Activated naive CD4-positive, alpha-beta T cell treated with Interleukin-2 at 50 U/mL for 16 hours (primary cell): ENCODE measurements at places on chromosomes 7 and 10.

GRCh38 chr10:43815181-43815885, 166.7 kb upstream of the ZNF32 start:
- DNase-seq: no peak

- DNase-seq: no peak
These were observed 631 bp upstream of the PRKRIP1 start for GRCh38 chr7:102395592-102395872.

DNA sequence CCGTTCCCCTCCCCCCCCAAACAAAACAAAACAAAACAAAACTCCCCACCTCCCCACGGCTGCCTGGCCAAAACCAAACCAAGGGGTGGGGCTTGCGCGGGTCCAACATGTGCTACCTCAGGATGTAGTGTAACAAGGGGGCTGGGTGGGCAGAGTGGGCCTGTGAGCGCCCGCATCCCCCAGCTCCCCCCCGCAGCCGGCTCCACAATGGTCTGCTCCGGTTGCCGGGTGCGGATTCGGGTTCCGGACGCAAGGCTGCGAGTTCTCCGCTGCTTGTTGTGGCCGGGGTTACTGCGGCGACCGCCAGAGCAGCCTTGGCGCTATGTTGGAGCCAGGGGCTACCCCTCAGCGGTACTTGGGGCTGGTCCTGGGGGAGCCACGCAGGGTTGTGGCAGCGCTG, 4.9 kb downstream of the C10orf143 start:
- DNase-seq: no peak

- DNase-seq: no peak
These were observed 52.6 kb upstream of the BET1 start for GRCh38 chr7:94056796-94057207.

GRCh38 chr10:109114579-109114978, 808.7 kb downstream of the XPNPEP1 start:
- no peak for DNase-seq

- peak; percentile 69 for DNase-seq
These were observed 22.8 kb downstream of the C10orf105 start for GRCh38 chr10:71696628-71697326.

- DNase-seq: no peak
These were observed 134.1 kb downstream of the SPAG6 start for GRCh38 chr10:22479419-22479818.

DNA sequence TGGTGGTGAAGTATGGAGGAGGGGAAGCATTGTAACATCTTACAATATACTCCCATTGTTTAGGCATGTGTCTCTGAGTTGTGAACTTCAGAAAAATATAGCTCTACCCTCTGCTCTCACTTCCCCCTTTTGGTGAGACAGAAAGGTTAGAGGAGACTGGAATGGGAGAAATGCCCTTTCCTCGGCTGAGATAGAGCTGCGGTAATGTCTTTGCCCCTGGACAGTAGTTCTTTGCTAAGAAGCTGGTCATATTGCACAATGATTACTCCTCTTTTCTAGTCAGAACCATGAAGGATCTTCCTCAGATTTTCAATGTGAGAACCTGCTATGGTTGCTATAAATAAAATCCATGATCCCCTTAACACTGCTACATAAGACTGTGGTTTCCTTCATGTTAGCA, 171.0 kb downstream of the SEM1 start:
- DNase-seq: no peak

DNA sequence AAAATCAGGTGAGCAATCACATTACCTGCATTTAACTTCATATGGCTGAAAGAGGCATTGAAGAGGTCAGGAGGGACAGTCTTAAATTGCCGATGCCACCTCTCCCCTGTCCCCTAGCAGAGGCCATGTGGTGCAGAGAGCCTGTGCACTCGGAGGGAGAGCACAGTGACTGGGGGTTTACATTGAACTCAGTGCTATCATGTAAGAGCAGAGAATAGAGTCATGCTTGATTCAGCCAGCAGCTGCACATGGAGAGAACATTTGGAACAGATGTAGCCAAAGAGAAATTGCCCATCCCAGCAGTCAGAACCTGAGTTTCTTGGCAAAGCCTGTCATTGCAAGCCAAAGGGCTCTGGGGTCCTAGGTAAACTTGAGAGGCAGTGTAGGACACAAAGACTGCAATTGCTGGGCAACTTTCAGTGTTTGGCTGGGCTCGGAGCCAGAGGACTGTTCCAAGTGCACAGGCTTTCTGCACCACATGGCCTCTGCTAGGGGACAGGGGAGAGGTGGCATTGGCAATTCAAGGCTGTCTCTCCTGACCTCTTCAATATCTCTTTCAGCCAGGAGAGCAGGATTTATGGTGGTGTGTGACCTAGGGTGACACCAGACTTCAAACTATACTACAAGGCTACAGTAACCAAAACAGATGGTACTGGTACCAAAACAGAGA, 267.1 kb downstream of the REEP3 start:
- DNase-seq: no peak

DNA sequence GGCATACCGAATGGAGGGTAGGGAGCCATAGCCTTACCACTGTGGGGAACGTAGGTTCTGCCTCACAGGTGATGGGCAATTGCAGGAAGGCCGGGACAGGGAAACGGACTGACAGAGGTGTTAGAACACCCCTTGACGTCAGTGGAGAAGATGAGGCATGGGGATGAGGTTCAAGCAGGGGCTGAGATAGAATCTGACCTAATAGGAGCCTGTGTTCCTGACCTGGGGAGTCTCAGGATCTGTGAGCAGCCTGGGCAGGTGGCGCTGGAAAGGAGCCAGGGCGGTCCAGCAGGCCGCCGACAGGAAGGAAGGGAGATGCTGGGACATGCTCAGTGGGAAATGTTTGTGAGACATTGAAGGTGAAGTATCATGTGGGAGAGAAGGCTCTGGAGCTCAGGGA, 109.4 kb downstream of the WDFY4 start:
- no peak for DNase-seq

GRCh38 chr10:33247221-33247922, 87.1 kb downstream of the NRP1 start:
- DNase-seq: no peak

DNA sequence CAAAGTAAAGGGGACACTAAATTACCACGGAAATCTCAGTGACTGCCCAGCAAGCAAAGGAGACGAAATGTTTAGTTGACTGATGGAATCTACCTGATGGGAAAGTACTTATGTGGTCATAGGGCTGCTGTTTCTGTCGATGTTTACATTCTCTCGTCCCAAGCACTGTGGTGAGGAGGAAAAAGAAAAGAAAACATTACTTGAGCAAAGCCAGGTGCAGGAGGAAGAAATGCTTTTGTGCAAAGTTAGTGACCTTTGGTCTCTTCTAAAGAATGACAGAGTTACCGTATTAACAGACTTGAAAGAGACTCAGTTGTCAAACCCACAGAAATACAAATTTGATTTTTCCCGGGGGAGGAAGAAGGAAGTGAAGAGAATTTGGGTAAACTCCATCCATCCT, 43.3 kb upstream of the FMC1 start:
- no peak for DNase-seq
